ENCODE measurements at places on chromosomes 7 and 10. TPM values are rescaled to one million over a fixed set of nuclear protein-coding genes. Genes with fewer than 3 reads are reported as not detected.

Gene ZNF736
- total RNA-seq, result not detected

Gene HILPDA
- 11.1 TPM for total RNA-seq

Gene TUBB8
- 0.31 TPM for total RNA-seq

Gene SUGCT
- total RNA-seq, result 23.6 TPM

Gene ZNF804B
- total RNA-seq, result not detected

Gene PTF1A
- not detected for total RNA-seq

Gene RSPH10B
- total RNA-seq, result not detected

Gene AOAH
- not detected for total RNA-seq

GRCh38 chr7:112678626-112679025 lies 111.6 kb downstream of the TMEM168 start:
- no peak overlapping the region for H3K27ac ChIP-seq
- no peak for DNase-seq
- no peaks in the 10 kb centered on the region for H3K36me3 ChIP-seq

DNA sequence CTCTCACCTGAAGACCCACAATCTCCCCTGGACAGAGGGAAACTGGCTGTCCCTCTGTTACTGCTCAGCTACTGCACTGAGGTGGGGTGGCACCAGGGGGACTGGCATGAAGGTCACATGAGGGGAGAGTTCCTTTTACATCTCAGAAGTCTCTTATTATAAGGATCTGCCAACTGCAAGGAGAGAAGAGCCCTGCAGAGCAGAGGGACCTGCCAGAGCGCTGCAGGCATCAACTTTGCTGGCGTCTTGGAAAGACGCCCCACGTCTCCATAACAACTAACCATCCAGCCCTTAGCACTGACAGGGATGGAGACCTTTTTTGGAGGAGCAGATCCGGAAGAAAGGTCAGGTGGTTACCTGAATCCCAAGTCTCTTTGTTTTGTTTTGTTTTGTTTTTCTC lies 218.6 kb downstream of the KCNMA1 start:
- no peak overlapping the region for H3K27ac ChIP-seq
- no peaks in the 10 kb centered on the region for H3K4me1 ChIP-seq
- H3K27me3 ChIP-seq, result no peaks in the 10 kb centered on the region
- no peak for DNase-seq
- no peaks in the 10 kb centered on the region for H3K36me3 ChIP-seq
- H3K4me3 ChIP-seq, result no peak overlapping the region

GRCh38 chr7:129597672-129598071 lies 13.8 kb upstream of the NRF1 start:
- H3K27ac ChIP-seq, result no peak overlapping the region
- H3K36me3 ChIP-seq, result no peaks in the 10 kb centered on the region
- H3K27me3 ChIP-seq, result no peaks in the 10 kb centered on the region
- DNase-seq, result no peak
- peaks cover 9% of the 10 kb centered on the region for H3K4me1 ChIP-seq

DNA sequence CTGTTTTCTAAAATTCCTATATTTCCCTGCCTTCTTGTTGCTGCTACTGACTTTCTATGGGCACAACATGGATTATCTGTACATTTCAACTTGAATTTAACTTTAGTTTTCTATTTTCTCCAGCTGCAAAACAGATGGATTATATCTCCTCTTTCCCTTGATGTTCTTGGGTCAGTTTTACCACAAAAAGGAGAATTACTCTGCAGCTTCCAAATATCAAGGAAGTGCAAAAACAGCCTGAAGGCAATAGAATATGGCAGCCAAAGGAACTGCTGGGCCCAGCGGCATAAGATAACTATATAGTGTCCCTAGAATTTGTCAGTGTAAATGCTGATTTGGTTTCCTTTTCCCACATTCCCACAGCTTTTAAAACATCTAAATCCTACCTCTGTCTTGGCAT lies 29.1 kb downstream of the CPED1 start:
- no peaks in the 10 kb centered on the region for H3K27me3 ChIP-seq
- H3K36me3 ChIP-seq, result no peaks in the 10 kb centered on the region
- no peak overlapping the region for H3K4me3 ChIP-seq
- DNase-seq, result no peak

DNA sequence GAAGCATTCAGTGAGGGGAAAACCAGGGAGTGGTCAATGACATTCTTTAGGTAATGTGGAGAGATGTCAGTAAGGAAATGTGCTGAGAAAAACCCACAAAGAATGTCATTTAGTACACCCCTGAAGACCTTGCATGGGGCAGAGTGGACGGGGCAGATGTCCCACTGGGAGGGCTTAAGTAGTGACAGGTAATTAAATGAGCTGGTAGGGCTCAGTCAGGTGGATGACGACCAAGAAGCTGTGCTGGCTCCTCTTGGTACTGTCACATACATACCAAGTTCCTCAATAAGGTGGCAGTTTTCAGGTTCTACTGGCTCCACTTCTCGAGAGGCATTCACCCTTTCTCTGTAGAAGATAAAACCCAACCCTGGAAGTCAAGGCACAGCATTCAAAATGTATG lies 1.8 kb downstream of the PON3 start:
- no peak for DNase-seq
- peaks cover 26% of the 10 kb centered on the region for H3K4me1 ChIP-seq
- no peak overlapping the region for H3K4me3 ChIP-seq
- H3K27ac ChIP-seq, result no peak overlapping the region
- H3K36me3 ChIP-seq, result no peaks in the 10 kb centered on the region

Measured in HepG2 (cell line).